ENCODE measurements at places on chromosomes 11 and 22. TPM values are rescaled to one million over a fixed set of nuclear protein-coding genes. Genes with fewer than 3 reads are reported as not detected.

GRCh38 chr11:108847298-108847990 is 182.6 kb downstream of the DDX10 start:
- no peak overlapping the region for H3K4me3 ChIP-seq
- H3K27me3 ChIP-seq: no peaks in the 10 kb centered on the region
- no peak for DNase-seq
- no peak overlapping the region for H3K27ac ChIP-seq
- no peaks in the 10 kb centered on the region for H3K36me3 ChIP-seq

DNA sequence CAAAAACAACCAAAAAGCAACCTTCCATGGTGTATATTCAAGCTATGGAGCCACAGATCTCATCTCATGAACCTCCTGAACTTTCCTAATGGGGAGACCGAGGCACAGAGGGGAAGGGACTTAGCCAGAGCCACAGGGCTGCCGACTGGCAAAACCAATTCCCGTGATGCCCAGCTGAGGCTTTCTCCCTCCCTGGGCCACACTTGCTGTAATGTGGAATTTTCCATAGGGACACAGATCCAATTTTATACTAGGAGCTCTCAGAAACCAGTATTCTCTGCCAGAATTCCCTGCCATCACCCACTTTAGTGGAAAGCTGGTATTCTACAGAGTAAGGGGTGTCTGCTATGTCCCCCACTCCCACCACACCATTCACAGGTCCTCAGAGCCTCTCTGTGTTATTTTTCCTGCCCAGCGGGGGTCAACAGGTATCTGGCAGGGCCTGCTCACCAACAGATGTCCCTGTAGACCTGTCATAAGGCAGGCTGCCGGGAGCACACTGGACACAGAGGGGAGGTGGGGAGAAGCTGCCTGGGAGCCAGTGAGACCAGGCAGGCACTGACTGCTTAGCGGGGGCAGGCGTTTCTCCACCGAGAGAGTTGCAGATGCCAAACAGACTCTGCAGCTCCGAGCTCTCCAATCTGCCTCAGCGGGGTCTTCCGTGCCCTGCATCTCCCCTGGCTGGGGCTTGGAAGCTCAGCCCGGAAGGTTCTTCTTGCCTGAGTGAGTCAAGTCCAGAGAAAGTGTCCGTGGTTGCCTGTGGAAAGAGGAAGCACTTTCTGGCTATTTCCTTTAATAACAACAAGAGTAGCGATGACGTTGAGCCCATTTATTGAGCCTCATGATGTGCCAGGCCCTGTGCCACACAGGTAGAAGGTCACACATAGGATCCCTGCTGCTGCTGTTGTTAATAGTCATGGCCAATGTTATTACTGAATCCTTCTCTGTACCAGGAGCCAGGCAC is 26.3 kb downstream of the RPS6KA4 start:
- no peak overlapping the region for H3K27ac ChIP-seq
- H3K4me1 ChIP-seq: peaks cover 14% of the 10 kb centered on the region

DNA sequence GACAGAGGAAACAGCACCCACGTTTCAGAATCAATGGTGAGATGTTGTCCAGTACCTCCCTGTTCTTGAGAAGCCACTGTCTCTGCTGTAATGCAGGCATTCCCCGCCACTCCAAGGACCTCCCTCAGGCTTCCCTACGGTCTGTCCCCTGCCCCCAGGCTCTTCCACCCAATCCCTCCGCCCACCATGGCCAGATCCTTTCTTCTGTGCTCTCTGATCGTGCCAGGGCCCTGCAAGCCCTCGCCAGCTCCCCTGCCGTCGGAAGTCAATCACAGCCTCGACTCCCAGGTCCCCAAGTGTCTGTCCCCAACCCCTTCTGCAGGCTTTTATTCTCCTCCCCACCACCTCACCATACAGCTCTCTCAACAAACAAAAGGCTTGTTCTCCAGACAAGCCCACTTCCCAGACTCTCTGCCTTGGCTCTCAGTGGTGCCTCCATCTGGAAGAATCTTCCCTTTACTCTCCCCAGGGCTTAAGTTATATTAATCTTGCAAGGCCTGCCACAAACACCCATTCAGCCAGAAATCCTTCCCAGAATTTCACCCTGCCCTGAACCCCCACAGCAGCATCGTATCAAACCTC is 13.7 kb downstream of the SCN4B start:
- no peak overlapping the region for H3K4me3 ChIP-seq
- no peaks in the 10 kb centered on the region for H3K27me3 ChIP-seq
- no peaks in the 10 kb centered on the region for H3K4me1 ChIP-seq
- no peak for DNase-seq

GRCh38 chr11:15886866-15887265 is 469.5 kb downstream of the SOX6 start:
- no peak for DNase-seq
- H3K27me3 ChIP-seq: no peaks in the 10 kb centered on the region
- no peak overlapping the region for H3K27ac ChIP-seq
- H3K4me1 ChIP-seq: peaks cover 24% of the 10 kb centered on the region
- H3K36me3 ChIP-seq: no peaks in the 10 kb centered on the region

GRCh38 chr22:37262346-37262745 is 18.3 kb upstream of the RAC2 start:
- H3K4me1 ChIP-seq: peaks cover 10% of the 10 kb centered on the region
- H3K27me3 ChIP-seq: no peaks in the 10 kb centered on the region
- no peak overlapping the region for H3K4me3 ChIP-seq
- no peaks in the 10 kb centered on the region for H3K36me3 ChIP-seq

DNA sequence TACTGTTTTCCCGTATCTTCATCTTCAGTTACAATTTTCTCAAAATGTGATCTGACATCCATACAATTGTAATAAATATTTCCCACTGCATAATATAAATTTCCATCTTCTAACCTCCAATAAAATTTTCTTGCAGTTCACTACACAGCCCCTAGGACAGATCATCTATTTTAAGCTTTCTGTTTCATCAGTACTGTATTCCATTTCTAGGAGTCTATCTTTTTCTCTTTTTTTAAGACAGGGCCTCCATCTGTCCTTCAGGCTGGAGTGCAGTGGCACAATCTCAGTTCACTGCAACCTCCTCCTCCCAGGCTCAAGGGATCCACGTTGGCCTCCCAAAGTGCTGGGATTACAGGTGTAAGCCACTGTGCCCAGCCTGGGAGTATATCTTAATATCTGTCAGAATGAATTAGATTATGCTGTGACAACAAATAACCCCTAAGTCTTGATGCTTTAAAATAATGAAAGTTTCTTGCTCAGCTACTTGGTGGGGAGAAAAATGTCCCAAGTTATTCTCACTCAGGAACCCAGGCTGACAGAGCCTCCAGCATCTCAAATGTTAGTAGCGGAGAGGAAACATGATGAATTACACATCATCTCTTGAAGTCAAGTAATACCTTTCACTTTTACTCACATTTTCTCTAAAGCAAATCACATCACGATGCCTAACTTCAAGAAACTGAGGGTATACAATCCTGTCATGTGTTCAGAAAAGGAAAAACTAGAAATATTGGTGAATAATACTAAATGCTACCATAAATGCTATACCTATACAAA is 92.2 kb downstream of the BUD13 start:
- no peaks in the 10 kb centered on the region for H3K4me1 ChIP-seq
- no peak overlapping the region for H3K27ac ChIP-seq
- H3K27me3 ChIP-seq: no peaks in the 10 kb centered on the region
- no peak overlapping the region for H3K4me3 ChIP-seq

DNA sequence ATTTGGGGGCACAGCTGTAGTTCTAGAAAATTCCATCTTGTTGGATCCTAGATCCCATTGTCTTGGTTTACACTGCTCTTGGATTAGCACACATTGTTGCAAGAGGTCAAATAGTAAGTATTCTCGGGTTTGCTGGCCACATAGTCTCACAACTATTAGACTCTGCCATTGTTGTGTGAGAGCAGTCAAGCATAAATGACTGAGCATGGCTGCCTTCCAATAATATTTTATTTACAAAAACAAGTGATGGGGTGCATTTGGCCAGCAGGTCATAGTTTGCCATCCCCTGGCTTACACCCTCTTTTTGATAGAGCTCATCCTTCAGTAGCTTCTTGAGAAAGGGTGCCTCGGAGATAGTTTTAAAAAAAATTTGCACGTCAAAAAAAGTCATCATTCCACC is 77.9 kb upstream of the ALX4 start:
- H3K27me3 ChIP-seq: no peaks in the 10 kb centered on the region
- H3K4me3 ChIP-seq: no peak overlapping the region

- H3K4me3 ChIP-seq: no peak overlapping the region
- H3K36me3 ChIP-seq: no peaks in the 10 kb centered on the region
- no peak for DNase-seq
- no peaks in the 10 kb centered on the region for H3K4me1 ChIP-seq
- H3K27ac ChIP-seq: no peak overlapping the region
Measured at GRCh38 chr11:30109774-30110173, 92.9 kb upstream of the KCNA4 start.

- H3K4me3 ChIP-seq: no peak overlapping the region
- no peaks in the 10 kb centered on the region for H3K36me3 ChIP-seq
- no peaks in the 10 kb centered on the region for H3K27me3 ChIP-seq
- H3K27ac ChIP-seq: no peak overlapping the region
- DNase-seq: no peak
Measured at GRCh38 chr11:95148938-95149337, 59.3 kb downstream of the ENDOD1 start.

The CSF2RB gene
- total RNA-seq: not detected

The MRPL21 gene
- 139 TPM for total RNA-seq

Measured in SJSA1 (cell line).